ENCODE measurements at places on chromosomes 5 and 9.

- no peak for DNase-seq
Measured at GRCh38 chr9:431701-432100, 217.0 kb downstream of the DOCK8 start.

GRCh38 chr5:92653730-92654461, 927.1 kb downstream of the NR2F1-AS1 start:
- no peak for DNase-seq

DNA sequence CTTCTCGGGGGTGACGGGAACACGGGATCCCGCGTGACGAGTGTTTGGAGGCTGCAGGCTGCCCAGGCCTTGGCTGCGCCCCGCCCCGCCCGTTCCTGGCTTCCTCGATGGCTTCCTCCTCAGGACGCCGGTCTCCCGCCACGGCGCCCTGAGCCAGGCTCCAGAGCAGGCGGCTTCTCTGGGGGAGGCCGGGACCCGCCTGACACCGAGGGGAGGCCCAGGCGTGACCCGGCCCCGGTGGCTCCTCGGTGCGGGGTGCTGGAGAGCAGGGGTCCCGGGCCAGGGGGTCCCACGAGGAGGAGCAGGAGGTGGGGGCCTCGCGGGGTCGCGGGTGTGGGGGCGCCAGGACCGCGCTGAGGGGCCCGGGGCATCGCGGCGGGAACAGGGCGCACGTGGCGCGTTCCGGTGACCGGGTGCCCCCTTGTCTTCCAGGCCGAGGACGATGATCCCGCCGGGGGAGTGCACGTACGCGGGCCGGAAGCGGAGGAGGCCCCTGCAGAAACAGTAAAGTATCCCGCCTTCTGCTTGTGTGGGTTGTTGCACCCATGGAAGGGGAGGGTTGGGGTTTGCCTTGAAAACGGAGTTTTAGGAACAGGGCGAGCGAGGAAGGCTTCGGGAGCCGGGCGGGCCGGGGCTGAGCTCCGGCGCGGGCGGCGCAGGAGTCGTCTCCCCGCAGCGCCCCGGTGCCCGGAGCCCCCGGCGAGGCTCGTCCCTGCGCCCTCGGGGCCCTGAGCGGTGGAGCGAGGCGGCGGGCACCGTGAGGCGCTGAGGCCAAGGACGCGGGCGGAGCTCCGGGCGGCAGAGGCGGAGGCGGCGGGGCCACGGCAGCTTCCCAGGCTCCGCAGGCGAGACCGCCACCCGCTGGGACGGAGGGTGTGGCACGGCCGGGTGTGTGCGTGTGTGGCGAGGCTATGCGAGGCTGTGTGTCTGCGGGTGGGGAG, 22.2 kb downstream of the AHRR start:
- no peak for DNase-seq

DNA sequence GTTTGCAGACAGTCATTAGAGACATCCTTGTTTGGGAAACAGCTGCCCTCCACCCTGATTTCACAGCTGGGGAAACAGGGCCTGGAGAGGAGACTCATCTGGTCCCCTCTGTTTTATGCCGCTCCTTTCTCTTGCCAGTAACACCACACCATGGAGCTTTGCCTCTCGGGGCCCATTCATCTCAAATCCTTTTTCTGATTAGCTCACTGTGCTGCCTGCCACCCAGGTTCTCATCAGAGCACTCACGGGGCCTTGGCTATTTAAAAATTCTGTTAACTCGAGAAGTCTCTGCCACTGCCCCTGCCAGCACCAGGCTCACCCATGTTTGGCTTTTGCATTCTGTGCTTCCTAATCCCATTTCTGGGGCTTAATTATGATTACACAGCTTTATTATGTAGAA, 36.8 kb upstream of the C5orf58 start:
- no peak for DNase-seq

- DNase-seq: no peak
Measured at GRCh38 chr5:43855452-43855851, 252.5 kb downstream of the NNT start.

- no peak for DNase-seq
Measured at GRCh38 chr9:19074836-19075235, 25.6 kb downstream of the RRAGA start.

All from cortex of kidney (tissue), 1 donor.